ENCODE measurements at places on chromosomes 6 and 20.

GRCh38 chr6:166849749-166850183 lies 106.6 kb downstream of the RNASET2 start:
- no peak for DNase-seq

DNA sequence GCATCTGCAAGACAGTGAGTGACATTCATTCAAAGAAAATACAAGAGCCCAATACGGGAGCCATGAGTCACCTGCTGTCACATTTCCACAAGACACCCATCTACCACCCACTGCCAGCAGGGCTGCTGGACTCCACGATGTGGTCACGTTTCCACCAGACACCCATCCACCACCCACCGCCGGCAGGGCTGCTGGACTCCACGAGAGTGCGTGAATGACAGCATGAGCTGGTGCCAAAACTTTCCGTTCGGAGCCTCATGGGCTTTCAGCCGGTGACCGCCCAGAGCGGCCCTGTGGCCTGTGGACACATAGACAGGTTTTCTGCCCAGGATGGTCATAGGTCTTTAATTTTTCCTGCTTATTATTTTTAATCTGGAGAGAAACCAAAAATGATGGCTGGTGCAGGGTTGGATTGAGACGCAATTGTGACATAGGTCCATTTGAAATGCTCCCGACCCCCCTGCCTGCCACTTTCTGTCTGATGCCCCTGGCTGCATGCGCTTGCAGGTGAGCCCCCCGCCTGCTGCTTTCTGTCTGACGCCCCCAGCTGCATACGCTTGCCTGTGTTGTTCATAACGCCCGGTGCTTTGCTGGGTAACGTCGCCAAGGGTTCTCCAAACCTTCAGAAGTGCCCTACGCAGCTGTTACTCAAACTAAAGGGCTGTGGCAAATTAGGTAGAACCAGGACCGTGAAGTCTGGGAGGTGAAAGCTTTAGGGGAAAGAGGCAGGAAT lies 59.1 kb upstream of the SMOC2 start:
- DNase-seq, result no peak

- no peak for DNase-seq
Measured at GRCh38 chr6:107534571-107535141, 44.7 kb downstream of the SOBP start.

DNA sequence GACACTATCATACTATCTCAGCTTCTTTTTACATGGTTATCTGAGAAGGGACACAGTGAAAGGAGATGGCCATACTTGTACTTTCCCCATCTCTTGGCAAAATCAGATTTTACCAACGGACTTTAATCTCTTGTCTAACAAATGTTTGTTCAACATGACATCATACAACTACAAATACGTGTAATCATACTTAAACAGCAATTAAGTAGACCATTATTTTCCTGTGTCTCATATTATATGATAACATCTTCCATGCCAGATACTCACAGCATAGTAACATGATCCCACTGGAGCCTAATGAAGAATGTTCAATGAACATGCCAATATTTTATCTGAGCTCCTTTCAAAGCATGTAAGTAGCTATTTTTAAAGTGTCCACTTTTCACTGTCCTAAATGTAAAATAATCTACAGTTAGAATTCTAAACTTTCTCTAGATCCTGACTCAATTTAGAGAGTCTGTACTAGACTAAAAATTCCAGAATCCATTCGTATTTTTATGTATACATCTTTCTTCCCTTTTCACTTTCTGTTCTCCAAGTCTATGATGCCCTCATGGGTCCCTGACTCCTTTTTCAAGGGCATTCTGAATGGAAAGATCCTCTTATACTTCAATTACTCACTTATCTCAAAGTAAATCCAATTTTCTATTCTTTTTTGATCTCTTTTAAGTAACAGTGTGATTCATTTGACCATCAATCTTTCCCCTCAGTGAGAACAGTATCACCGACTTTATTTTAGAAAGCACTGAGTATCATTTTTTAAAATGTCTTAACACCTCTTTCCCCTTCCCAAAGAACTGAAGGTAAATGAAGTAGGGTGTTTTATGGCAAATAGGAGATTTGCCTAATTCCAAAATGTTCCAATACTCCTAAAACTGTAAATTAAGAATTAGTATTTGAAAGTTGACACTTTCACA lies 133.5 kb downstream of the CDK19 start:
- no peak for DNase-seq

- DNase-seq, result no peak
Measured at GRCh38 chr6:100267721-100268123, 197.0 kb downstream of the SIM1 start.

GRCh38 chr20:37317994-37318640 lies 27.8 kb upstream of the SRC start:
- DNase-seq, result no peak

DNA sequence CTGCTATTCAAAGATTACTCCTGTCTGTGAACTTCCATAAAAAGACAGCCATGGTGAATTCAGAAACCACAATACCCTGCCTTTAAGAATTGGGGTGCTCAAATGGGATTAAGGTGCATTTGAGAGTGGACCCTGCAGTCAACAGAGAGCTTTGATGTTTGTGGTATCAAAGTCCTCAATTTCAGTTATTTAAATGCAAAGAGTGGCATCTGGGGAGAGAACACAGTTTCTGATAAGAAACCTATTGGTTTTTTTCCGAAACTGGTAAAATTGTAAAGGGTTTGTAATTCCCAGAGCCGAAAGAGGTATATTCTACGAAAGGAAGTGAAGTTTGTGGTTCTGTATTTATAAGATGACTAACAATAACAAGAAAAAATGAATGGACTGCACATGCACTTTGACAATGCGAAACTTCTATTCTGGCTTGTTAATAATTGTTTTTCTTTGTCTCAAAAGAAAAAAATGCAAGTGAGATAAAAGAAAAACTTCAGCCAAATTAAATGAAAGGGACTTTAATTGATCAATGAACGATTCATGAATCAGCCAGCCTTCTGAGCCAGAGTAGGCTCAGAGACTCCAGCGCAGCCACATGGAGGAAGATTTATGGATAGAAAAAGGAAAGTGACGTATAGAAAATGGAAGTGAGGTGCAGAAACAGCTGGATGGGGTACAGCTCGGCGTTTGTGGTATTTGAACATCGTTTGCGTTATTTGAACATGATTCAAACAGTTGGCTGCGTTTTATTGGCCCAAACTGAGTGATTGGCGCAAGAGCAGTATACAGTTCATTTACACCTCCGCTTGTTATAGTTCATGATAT lies 70.5 kb upstream of the DUSP22 start:
- no peak for DNase-seq

- DNase-seq, result no peak
Measured at GRCh38 chr6:111951497-111952085, 78.3 kb upstream of the FYN start.

DNA sequence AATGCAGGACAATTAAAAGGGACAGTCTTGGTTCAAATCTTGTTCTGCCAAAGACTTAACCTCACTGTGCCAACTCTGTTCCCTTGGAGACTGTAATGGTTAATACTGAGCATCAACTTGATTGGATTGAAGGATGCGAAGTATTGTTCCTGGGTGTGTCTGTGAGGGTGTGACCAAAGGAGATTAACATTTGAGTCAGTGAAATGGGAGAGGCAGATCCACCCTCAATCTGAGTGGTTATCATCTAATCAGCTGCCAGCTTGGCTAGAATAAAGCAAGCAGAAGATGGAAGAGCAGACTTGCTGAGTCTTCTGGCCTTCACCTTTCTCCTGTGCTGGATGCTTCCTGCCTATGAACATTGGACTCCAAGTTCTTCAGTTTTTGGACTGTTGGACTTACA lies 474.4 kb downstream of the CD83 start:
- no peak for DNase-seq

DNA sequence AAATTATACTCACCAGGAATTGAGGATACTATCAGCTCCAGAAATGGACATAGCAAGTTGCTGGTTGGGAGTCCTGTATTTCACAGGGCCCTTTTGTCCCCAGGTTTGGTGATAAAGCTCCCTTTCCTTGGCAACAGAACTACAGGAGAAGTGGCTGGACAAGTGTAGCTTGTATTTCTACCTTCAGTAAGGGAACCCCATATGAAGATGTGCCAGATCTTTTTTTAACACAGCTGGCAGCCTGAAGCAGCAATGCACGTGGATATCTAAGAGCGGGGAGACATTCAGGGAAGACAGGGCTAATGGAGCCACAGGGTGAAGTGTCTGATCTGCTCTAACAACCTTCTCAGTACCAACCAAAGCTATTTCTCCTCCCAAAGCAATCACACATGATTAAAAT lies 373.9 kb upstream of the ID4 start:
- no peak for DNase-seq

GRCh38 chr20:20293691-20294385 lies 74.1 kb upstream of the INSM1 start:
- DNase-seq, result no peak
